ENCODE measurements at places on chromosomes 13 and 19.

DNA sequence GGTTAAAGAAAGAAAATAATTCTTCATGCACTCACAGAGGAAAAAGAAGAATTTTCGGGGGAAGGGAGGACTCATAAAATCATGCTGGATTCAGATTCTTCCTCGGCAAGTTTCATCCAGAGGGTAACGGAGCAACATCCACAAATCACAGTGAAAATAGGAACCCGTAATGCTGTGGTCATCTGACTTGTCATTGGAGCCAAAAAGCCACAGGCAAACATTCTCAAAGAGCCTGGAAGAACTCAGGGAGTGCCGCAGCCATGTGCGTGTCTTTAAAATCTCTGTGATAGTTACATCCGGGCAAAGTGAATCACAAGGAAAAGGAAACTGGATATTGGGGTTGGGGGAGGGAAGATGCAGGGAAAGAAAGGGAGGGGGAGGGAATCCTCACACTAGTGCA is 33.0 kb upstream of the VSTM2B start:
- ATAC-seq: no peak

DNA sequence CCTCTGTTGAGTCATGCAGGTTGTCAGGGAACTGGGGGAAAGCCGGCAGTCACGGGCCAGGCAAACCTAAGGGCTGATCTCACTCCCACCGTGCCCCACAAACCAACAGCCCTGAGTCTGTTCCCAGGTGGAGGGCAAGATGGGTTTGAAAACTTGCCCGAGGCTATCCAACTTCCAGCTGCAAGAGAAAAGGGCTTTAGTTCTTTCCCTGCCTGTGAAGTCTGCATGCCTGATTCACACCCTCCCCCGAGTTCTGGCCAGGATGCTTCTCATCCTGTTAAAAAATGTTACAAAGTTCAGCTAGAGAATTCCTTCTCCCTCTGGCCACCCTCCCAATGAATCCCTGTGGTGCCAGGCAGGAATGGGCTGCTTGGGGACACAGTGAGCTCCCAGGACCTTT is 33.1 kb downstream of the MYO16 start:
- no peak for ATAC-seq

- ATAC-seq: no peak
Measured at GRCh38 chr13:94662274-94662945, 49.9 kb downstream of the SOX21 start.

DNA sequence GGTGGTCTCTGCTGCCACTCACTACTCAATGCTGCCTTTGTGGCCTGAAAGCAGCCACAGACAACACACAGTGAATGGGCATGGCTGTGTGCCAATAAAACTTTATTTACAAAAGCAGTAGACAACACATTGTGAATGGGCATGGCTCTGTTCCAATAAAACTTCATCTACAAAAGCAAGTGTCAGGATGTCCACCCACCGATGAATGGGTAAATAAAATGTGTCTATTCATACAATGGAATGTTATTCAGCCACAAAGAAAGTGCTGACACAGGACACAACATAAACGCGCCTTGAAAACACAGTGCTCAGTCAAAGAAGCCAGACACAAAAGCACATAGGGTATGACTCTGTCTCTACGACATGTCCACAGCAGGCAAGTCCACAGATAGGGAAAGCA is 20.1 kb downstream of the ZSCAN5A start:
- peak; percentile 63 for ATAC-seq

GRCh38 chr19:44647144-44647543 is 3.4 kb downstream of the PVR start:
- no peak for ATAC-seq

GRCh38 chr19:17848595-17849292 is 962 bp upstream of the JAK3 start:
- ATAC-seq: peak; percentile 51

DNA sequence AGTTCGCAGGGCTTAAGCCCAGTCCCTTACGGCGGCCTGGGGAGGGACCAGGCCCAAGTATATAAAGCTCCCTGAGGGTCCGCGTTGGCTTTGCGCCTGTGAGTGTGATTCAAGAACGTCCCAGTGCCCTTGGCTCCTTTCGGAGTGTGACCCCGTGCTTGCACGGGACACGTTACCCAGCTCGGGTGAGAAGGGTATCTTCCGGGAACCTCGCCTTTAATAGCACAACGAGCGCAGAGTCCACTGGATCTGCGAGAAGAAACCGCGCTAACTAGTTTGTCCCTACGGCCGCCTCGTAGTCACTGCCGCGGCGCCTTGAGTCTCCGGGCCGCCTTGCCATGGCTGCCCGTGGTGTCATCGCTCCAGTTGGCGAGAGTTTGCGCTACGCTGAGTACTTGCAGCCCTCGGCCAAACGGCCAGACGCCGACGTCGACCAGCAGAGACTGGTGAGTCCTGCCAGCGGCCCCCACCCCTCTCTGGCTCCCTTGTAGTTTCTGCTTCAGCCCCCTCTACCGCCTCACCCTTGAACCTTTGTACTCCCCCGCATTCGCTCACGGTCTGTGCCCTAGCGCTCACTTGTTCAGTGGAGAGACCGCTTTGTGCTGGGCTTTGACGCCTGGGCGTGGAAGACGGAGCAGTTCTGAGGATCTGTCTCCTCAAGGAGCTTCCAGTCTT is at the start of gene DNAJC15:
Gene DNAJC15 (plus strand): TSS at position 298 of the 675 bp plus-strand sequence. CDS start 41 bp downstream, at position 339.
- ATAC-seq: peak; percentile 88

DNA sequence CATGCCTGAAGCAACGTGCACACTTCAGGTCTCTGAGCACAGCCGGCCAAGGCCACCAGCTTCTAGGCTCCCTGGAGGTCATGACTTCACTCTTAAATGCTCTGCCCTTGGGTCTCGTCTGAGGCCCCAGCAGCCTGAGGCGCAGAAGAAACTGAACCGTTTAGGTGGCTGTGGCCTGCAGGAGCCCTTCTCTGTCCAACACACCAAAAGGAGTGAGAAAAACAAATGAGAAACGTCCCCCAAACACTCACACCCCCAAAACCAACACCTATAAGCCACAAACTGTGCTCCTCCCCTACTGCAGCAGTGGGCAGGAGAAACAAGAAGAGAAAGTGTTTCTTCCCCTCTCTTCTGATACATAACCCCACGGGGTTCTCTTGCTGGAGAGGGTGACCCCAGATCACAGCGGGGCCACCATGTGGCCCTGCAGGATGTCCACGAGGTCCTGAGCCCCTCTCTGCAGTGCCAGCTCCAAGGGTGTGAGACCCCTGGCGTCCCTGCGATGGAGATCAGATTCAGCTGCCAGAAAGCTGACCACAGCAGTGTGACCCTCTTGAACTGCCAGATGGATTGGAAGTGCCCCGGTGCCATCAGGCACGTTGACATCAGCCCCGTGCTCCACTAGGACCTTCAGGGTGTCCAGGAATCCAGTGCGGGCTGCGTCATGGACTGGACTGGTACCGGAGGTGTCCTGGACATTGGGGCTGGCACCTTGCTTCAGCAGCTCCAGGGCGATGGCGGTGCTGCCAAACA is 1.0 kb upstream of the KRI1 start:
- ATAC-seq: no peak

DNA sequence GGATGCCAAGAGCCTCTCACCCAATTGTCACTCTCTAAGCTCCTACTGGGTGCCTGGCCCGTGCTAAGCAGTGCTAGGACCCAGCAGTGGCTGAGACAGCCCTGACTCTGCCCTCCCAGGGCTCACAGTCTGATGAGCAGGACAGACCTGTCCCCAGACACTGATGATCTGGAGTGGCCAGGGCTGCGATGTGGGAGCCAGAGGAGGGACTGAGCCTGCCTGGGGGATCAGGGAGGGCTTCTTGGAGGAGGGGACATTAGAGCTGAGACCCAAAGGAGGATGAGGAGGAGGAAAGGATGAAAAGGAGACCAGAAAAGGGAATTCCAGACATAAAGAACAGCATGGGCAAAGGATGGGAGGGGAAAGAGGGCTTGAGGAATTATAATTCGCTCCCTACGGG is 6.6 kb downstream of the ERCC1 start:
- no peak for ATAC-seq

DNA sequence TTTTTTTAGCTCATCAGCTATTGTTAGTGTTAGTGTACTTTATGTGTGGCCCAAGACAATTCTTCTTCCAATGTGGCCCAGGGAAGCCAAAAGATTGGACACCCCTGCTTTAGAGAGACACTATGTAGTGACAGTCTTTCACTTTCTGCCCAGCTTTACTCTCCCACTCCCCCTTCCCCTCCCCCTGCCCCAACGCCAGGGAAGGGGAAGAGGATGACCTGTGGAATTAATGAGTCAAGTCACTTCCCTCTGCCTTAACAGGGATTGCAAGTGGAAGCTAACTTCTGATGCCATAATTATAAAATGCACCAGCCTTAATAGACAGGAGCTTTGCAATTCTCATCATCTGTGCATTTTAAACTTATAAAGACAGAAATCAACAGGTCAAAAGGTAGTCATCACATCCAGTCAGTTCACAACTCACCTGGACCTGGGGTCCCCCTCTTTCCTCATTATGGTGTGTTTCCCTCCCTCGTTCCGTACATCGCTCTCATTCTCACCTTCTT is 1.6 kb downstream of the ZNF415 start:
- ATAC-seq: no peak

DNA sequence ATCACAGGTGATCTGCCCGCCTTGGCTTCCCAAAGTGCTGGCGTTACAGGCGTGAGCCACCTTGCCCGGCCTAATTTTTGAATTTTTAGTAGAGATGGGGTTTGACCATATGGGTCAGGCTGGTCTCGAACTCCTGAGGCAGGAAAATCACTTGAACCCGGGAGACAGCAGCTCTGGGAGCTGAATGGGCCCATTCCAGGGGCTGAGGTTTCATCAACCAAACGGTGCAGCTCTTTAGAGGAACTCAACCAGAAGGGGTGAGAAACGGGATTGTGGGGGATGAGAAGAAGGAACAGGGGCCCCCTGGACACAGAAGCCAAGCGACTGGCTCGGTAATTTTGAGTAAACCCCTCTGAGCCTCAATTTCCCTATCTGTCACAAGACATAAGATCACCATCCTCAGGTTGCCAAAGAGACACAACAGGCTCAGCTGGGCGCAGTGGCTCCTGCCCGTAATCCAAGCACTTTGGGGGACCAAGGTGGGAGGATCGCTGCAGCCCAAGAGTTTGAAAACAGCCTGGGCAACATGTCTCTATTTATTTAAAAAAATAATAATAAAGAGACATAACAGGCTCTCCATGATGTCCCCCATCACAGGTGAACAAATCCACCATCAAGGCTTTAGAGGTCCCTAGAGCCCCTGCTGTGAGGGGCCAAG is 562 bp downstream of the IQCN start:
- ATAC-seq: no peak

DNA sequence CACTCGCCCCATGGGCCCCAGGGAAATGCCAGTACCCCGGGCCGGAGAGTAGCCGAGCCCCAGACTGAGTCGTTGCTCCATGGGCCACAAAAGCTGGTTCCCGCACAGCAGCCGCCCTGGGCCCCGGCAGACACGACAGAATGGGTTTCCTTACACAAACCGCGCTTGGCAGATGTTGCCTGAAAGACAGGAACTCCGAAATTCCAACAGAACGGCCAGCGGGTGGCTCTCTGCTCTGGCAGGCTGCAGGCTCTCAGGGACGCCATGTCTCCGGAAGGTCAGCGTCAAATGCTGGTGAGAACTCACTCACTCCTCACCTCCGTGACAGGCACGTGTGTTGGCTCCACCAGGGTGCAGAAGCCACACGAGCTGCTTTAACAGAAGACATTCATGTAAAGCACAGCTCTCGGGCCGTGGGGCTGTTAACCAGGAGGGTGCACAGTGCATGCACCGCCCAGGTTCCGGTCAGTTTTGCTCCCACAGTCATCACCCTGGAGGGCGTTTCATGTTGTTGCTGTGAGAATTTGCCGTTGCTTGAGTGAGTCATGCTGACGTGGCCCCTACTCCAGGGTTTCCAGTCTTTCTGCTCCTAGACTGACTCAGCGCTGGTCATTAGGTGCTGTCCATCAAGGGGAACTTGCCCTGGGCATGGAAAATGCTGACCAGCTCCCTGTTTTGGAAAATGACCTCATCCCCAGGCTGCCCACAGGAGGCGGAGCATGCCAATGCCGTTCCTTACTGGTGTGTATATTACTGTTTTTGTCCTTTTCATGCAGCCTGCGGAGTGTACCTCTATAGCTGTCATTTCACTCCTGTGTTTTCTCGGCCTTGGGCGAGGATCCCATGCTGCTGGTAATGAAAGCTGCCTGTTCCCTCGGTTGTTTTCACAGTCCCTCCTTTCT is 44.8 kb downstream of the ANKRD10 start:
- peak; percentile 93 for ATAC-seq

GRCh38 chr19:47471733-47472457 is at the start of gene SLC8A2:
TSS of gene SLC8A2 (minus strand) at chr19:47471893. CDS start at chr19:47466403, 5,490 bp downstream.
- ATAC-seq: peak; percentile 33

GRCh38 chr19:12884926-12885748 is 1.9 kb downstream of the KLF1 start:
- ATAC-seq: peak; percentile 82

GRCh38 chr13:51233117-51233826 is 11.1 kb downstream of the FAM124A start:
- ATAC-seq: no peak

GRCh38 chr19:56372281-56372680 is 21.1 kb downstream of the ZNF582 start:
- no peak for ATAC-seq

- no peak for ATAC-seq
Measured at GRCh38 chr19:8461891-8462290, 17.1 kb downstream of the HNRNPM start.

DNA sequence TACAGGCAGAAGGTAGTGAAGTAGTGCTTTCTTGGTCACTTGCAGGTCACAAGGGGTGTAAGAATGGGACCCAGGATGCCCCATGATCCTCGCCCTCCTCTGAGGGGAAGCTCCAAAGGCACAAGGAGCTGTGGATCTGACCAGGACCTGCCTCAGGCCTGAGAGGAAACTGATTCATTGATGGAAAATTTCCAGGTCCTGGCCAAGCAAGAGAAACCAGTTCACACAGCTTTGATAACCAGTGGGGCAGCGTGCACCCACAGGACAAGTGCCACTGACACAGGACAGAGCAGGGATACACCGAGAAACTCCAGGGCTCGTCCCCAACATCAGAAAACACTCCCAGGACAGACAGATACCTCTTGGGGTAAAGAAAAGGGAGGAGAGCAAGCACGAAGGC is 177.1 kb downstream of the RBM26 start:
- ATAC-seq: peak; percentile 66

- no peak for ATAC-seq
Measured at GRCh38 chr19:6866741-6867151, 20.6 kb upstream of the ADGRE1 start.

DNA sequence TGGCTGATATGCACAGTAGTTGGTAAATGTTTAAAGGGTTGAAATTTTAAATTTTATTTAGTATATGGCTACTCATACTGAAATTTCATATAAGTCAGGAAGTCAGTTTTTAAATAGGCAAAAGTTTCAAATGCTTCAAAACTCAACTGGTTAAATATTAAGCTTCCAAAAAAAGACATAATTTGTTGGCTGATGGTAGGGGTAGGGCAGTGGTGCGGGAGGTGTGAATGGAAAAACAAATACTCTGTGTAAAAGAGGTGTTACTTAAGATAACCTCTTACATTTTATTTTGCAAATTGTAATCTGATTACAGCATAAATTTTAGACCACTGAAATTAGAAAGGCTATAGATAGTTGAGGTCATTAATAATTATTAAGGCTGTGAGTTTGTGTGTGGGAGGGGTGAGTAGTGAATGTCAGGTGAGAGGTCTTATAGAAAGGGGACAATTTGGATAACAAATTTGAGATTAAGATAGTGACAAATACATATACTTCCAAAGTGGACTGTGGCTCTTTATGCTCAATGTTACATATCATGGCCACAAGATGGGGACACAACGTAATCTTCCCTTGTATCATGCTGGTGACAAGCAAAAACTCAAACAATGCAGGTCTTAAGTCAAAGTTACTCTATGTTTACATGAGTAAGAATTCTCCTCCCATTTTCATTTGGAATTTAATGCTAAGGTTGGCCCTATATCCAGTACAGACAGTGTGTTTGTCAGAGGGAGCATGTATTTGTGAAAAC is 36.6 kb upstream of the OXGR1 start:
- ATAC-seq: peak; percentile 35

Data from esophagus mucosa (tissue), 1 donor.